Stimulated activated CD8-positive, alpha-beta memory T cell treated with anti-CD3 and anti-CD28 coated beads, Interleukin-15, amount 100 ng/mL, for 4 hours (primary cell): ENCODE measurements at places on chromosomes 3 and 15.

DNA sequence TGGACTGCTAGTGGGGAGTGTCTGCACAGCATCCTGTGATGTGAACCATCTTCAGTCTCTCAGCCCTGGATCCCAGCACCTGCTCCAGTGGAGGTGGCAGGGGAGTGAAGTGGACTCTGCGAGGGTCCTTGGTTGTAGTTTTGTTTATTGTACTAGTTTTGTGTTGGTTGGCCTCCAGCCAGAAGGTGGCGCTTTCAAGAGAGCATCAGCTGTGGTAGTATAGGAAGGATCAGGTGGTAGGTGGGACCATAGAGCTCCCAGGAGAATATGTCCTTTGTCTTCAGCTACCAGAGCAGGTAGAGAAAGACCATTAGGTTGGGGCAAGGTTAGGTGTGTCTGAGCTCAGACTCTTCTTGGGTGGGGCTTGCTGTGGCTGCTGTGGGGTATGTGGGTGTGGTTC, 20.9 kb downstream of the NEK11 start:
- no peak for DNase-seq

DNA sequence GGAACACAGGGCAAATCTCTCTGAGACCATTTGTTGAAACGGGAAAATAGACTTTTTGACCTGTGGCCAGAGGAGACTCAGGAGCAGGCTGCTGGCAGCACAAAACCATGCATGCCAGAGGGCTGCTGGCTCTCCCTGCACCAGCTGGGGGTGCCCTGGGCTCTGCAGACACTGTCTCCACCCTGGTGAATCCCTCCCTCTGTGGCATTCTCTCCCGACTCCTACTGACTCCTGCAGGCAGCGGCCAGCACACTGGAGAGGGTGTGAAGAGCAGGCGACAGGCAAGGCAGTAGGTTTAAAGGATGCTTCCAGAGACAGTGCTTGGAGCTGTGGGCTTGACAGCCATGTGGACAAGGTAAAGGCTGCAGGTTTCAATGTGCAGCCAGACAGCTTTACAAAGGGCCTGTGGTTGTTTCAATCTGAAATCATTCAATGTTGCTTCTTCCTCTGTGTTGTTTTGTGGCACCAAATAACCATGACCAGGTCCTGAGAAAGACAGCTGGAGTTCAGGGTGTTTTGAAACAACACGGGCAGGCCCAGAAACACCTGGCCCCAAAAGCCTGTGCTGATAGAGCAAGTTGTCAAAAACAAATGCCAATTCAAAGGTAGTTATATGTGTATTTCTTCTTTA, 431.0 kb upstream of the ATP10A start:
- no peak for DNase-seq

DNA sequence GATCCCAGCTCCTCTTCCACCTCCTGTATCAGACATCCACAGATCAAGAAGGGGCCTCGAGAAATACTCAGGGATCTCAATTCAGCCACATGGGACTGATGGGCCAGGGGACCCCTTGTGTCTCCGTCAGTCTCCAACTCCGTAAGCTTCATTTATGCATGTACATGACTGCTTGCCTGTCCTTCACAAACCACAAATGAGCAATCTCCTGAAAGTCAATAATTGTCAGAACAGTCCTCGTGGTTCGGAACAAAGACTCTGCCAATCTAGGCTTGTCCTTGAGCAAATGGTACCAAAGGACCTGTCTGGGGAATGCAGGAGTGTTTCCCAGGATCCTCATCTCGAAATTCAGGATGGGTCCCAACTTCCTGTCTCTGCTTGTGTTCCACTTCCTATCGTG, 20.8 kb downstream of the SLC12A8 start:
- no peak for DNase-seq

GRCh38 chr3:123444023-123444422, 4.9 kb downstream of the ADCY5 start:
- DNase-seq = no peak

DNA sequence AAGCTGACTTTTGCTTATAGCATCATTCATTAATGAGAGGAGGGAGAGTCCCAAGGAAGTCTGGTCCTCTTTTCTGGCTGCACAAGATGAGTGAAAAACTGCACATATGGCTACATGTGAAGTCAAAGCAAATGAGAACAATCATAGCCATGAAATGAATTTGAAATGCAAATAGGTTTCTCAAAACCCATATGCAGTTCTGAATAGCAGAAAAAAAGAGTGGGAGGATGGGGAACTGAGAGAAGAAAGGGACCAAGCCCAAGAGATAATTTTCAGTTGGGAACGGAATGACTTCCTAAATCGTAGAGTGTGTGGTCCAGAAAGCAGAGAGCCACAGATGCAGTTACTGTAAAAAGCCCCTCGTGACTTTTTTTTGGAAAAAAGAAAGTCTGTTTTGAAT, 66.3 kb downstream of the GTPBP8 start:
- no peak for DNase-seq

DNA sequence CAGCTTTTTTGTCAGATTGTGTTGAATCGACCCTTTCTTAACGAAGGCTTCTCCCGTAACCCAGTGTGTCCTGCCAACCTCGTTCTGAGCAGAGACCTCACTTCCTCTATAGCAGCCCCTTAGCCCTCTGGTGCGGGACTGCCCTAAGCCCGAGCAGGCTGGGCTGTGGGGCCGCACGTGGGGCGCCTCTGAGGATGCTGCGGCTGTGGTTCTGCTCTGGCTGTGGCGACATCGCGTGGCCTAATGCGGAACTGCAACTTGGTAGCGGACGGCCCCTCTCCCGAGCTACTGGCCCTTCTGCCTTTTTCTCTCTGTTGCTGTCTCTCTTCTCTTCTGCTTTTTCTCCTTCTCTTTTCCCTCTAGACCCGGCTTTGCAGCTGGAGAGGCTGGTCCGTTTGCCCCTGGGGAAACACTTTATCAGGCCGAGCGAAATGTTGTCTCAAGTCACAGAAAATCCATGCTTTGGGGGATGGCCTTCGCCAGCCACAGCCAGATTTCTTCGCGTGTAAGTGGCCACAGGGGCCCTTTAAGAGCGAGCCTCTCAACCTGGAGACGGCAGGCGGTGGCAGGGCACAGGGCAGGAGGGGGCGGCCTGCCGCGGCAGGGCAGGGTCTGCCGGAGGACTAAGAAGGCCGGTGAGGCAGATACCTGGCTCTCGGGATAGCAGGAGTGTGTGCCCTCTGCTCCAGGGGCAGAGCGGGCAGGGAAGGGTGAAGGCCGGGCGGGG, 19.4 kb upstream of the KIF23 start:
- DNase-seq = peak; percentile 56

DNA sequence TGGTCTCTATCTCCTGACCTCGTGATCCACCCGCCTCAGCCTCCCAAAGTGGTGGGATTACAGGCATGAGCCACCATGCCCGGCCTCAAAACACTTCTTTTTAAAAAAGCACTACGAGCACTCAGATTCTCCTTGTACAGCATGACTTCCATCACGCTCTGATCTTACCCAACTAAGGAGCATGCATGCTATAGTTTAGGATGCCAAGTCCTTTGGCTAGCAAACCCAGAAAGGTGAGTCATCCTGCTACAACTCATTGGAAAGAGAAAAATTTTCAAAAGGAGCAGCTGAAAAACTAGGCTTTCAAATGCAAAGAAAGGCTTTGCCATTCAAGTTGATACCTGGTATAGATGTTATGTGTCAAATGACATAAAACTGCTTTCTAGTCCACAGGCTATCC, 70.3 kb upstream of the PRICKLE2 start:
- no peak for DNase-seq

GRCh38 chr3:192929146-192929545, 11.5 kb upstream of the MB21D2 start:
- no peak for DNase-seq

DNA sequence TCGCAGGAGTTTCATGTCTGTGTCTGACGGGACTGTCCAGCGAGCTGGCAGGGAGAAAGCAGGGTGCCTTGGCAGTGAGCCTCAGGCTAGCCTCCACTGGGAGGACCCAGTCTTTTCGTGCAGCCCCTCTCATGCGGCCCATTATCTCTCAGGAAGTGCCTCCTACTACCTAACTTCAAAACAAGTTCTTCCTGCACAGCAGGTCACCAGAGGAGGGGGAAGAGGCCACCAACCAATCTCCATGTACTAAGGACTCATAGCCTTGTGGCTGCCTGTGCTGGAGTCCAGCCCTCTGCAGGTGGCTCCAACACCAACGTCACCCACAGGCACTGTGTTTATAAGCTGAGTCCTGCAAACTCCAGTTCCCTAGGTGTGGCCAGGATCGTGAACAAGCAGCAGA, 4.8 kb downstream of the VIPR1 start:
- DNase-seq = no peak

DNA sequence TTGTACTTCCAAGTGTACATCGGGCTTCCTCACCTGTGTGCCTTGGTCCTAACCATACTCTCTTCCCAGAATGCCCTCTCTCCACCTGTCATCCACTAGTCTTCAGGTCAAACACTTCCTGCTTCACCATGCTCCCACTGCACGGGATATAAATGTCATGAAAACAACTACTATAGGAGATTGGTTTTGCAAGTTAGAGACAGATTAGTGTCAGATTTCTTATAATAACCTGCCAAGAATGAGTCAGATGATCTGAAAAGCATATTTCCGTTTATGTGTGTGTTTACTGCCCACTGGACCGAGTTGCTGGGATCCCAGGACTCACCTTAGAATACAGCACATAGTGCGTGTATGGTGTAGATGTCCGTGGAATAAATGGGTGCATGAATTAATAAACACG, 21.4 kb downstream of the PLA1A start:
- DNase-seq = no peak

DNA sequence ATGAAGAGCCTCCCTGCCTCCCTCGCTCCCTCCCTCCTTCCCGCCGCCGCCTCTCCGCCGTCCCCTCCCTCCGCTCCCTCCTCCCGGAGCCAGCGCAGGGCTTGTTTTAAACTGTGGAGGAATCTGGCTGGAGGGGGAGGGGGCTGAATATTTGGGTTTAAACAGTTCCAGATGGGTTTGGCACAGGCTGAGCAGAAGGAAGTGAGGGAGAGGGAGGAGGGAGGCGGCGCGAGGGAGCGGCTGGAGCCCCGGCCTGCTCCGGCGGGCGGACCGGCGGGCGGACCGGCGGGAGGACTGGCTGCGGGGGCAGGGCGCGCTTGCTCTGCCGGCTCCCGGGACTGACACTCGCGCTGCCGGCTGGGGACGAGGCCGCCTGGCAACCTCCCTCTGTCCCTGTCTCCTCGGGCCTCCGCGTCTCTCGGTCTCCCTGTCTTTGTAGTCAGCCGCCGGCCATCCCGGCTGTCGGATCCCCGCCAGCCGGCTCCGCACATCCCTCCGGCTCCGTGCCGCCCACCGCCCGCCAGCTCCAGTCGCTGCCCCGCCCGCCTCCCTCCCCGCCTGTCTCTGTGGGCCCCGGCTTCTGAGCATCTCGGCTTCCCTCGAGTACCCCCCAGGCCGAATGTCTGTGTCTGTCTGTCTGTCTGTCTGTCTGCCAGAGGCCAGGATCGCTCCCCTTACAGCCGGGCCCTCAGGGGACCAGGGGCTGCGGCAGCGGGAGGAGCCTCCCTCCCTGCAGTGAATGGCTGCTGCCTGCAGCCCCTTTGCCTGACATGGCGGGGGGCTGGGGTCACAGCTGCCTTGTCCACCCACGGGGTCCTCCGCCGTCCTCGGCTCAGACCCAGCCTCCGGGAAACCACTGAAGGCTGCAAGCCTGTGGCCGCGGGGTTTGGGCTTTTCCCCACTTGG, 7.6 kb downstream of the EPHB3 start:
- no peak for DNase-seq

DNA sequence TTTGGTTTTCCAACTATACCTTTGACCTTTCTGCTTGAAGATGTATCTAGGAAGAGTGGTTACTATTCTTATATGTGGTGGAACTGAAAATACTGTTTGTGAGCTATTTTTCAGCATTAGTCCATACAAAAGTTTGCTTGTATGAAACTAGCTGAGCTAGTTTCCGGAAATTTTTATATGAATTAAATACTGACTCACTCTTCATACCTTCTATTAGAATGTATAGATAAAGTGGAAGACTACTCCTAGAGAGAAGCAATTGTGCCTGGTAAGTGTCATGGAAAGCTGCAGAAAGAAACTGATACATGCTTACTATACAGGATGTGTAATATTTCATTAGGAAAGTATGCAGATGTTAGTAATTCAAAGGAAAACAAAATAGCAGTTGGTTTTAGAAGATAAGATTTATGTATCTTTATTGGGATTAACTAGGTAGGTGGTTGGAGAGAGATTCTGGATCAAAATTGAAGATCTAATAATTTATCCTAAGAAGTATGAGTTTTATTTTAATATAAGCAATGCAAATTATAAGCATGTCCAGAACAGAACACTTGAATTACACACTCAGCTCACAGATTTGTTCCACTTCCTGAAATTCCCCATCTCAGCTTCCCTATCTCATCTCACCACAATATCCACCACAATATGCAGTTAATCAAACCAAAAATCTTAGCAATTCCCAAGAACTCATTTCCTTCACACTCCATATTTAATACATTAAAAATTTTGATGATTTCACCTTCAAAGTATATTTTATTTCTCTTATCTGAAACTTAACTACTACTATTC, 82.8 kb downstream of the BCHE start:
- DNase-seq = no peak

- DNase-seq = no peak
These were observed 1.1 kb downstream of the SEC11A start for GRCh38 chr15:84714821-84715220.

DNA sequence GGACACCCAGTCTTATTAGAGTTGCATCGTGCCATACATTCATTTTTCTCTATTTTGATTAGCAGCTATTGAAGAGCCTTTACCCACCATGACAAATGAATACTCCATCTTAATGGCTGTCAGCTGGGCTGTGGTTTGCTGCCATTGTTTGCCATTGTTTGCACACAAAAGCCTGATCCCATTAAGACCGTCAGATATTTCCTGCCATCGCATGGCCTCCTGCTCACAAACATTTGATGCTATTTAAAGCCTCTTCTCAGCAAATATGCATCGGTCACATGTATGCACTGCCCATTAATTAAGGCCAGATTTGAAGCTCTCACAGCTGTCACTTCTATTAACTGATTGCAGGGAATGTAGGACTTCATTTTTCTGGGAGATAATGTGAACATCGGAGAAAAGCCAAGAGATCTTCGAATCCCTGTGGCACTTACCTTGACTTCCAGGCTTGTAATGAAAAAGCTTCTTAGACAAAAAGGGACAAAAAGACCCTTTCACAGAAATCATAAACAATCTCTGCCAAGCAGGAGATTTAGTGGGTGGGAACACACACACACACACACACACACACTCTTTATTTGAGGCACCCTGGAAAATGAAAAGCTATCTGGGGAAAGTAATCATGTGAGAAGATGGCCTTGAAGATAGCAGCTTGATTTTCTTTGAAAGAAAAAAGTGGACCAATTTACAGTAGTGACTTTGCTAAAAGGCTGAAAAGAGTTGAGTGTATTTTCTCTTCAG, 175.4 kb upstream of the NR2E3 start:
- no peak for DNase-seq
